Uterus (tissue), 4 donors: ENCODE measurements at places on chromosomes 2 and 18. TPM values are rescaled to one million over a fixed set of nuclear protein-coding genes. Genes with fewer than 3 reads are reported as not detected.

The GPR75 gene
- total RNA-seq, result 6.3 TPM

The TEKT4 gene
- 0.55 TPM for total RNA-seq

The IL1RL2 gene
- not detected for total RNA-seq

The DLX1 gene
- total RNA-seq, result not detected

The HRH4 gene
- total RNA-seq, result not detected

The GPAT2 gene
- total RNA-seq, result 4.8 TPM

The PIEZO2 gene
- total RNA-seq, result 7.2 TPM

The OTOS gene
- total RNA-seq, result not detected

DNA sequence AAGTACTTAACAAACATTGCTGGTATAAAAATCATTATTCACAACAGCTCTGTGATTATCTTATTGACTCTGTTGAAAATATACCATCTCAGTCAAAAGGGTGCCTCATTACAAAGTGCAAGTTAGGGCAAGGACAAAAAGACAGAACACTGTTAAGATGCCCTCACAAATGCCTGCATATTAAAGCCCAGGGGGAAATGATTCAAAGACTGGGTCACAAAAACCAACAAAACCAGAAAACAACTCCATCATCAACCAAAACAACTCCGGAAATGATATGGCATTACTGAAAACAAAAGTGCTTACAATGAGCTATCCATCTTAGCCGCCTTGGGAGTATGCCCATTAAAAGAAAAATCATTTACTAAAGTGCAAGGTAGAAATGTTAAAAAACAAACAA, 9.9 kb downstream of the PLA2R1 start:
- DNase-seq, result no peak

DNA sequence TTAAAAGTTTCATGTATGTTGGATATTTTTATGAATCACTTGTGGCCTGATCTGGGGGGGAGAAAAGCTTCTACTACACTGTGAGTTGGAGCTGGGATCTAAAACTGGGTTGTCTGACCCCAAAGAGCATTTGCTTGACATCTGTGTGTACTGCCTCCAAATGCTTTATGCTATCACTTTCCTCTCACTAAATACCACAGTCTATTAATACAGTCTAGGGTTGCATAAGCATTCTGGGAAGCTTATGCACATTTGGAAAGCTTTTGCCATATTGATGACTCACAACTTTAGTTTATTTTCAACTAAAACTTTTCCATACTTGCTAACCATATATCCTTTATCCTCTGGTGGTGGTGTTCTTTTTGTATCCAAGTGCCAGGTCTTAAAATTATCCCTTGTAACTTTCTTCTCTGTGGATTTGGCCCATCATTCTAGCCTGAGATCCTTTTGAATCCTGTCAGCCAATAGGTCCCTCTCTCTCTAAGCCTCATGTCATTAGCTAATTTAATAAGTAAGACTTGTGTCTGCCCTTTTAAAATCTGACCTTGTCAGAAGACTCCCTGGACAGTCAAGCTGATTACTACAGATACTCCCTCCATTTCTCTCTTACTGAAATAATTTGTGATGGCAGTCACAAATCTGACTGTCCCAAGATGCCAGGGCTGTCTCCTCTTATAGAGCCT, 72.7 kb downstream of the NXPH2 start:
- no peak for DNase-seq

- no peak for DNase-seq
Observed at GRCh38 chr2:65456064-65456463, 23.7 kb upstream of the SPRED2 start.

DNA sequence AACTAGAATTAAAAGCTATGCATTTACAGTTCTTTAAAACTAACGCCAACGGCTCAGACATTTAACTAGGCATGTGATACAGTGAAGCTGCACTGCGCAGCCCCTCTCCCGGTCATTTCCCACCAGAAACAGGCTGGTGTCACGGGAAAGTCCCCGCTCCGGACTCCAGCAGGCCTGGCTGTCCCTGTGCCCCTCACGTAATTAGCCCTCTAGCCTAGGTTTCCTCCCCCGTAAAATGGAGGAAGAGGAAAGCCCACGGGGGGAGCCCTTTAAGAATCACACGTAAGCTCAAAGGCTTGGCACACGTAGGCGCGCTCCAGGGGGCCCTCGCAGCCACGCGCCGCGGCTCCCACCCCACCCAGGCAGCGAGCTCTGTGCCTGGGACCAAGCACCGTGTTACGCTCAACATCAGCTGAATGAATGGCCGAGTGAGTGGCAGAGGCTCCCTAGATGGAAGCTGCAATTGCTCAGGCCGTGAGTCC, 48.0 kb downstream of the KCNIP3 start:
- DNase-seq, result no peak

DNA sequence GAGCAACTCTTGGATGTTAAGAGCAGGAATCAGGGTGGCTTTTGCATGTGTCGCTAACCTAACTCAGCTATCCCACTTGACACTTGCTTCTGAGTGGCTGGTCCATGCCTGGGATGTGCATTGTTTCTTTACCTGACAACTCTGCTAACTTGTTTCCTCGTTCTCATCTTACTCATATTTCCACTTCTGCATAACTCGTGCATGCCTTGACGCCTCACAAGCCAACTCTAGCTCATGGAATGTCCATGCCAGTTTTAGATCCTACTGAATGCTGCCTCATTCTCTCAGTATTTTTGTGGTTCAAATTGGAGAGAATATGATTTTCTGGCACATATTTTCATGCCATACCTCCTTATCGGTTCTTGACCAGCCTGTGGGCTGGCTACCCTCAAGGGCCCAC, 52.5 kb downstream of the CDCA7 start:
- DNase-seq, result no peak

DNA sequence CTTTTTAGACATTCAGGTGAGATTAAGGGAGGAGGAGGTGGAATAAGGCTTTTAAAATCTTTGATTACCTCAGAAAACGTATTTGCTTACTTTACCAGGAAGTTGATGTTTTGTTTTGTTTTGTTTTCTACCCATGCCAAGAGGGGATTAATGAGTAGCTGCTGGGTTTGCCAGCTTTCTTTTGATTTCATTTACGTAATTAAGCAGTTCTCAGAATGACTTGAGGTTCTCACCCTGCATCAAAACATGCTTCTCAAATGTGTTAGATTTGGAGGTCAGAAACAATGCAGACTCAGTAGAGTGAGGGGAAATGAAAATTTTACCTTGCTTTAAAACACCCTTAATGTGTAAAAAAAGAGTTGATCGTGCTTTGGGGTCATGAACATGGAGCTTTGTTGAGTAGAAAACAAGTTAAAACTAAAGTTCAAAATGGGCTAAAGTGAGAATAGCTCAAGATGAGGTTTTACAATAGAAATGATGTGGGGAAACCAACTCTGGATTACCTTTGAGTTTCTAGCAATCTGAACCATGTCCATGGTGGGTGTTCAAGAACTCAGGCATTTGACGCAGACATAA, 217.1 kb upstream of the EPAS1 start:
- DNase-seq, result no peak

DNA sequence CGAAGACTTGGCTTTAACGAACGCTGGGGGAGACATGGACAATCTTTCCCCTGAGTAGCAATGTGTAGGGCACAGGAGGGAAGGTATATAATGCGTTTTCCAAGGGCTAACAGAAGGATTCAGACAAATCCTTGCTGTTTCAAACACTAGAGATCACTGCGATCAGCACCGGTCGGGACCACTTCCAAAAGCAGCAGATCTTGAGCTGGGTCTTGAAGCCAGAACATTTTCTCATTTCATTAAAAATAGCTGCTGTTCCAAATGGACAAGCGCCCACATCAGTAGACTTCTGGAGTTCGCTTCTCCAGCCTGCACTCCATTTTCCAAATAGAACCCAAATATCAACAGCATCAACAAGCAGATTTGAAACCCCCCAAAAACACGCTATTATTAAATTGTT, 65.1 kb upstream of the MAPRE2 start:
- no peak for DNase-seq

- no peak for DNase-seq
Observed at GRCh38 chr18:30852980-30853379, 189.6 kb downstream of the DSC3 start.

GRCh38 chr2:152089238-152089637, 9.6 kb downstream of the CACNB4 start:
- DNase-seq, result no peak

DNA sequence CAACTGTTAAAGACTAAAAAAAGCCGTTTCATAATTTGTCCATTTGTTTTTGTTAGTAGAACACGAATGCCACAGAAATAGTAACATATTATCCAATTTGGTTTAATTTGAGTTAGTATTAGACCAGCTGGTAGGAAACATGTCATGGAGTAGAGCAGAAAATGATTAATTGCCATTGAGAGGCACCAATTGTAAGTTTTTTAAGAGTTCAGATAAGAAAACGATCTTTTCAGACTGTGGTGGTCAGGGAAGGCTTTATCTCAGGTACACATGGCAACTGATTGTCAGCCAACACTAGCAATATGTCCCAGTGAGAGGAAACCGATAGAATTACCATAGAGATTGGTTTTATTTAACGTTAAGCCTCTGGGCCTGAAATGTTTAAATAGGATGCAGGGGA, 438.2 kb upstream of the MAP2 start:
- no peak for DNase-seq

DNA sequence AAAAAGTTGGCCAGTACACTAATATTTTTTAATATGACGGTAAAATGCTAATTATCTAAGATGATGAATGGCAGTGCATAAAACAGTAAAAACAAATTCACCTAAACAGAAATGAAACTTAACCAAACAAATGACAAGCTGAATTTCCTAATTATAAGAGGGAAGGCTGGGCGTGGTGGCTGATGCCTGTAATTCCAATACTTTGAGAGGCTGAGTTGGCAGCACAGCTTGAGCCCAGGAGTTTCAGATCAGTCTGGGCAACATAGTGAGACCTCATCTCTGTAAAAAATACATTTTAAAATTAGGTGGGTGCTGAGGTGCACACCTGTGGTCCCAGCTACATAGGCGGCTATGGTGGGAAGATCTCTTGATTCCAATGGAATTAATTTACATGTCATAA, 120.1 kb downstream of the USP34 start:
- no peak for DNase-seq

DNA sequence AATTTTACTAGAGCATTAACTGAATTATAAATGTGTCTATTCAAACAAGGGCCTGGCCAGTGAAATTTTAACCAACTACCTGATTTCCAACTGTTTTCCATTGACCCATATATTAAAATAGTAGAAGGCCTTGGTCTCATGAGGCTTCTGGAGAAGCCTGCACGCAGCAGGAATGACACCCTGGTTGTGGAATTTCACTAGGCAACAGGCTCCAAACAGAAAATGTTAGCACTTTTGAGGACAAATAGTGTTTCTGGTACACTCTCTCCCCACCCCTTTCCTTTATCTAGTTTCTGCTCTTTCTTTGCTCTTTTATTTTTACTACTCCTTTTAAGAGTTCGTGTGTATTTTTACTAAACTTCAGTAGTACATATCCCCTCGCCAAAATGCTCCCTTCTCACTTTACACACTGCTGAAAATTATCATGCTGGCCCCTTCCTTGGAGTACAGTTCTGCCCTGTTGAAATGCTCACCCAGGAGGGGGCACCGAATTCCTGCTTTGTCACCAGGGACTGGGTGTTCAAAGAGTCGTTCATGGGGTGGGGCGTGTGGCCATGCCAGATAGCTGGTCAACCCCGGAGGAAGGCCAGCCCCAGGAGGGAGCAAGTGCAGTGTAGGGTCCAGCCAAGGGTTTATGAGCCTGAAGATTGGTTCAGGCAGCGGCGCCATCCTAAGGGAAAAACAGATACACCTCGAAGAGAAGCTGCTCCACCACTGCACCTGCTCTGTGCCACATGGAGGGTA, 22.1 kb upstream of the COL6A3 start:
- peak; percentile 72 for DNase-seq

GRCh38 chr2:71559080-71559827, 105.9 kb downstream of the DYSF start:
- no peak for DNase-seq

GRCh38 chr2:73235315-73236028, 1.4 kb downstream of the CCT7 start:
- DNase-seq, result no peak

DNA sequence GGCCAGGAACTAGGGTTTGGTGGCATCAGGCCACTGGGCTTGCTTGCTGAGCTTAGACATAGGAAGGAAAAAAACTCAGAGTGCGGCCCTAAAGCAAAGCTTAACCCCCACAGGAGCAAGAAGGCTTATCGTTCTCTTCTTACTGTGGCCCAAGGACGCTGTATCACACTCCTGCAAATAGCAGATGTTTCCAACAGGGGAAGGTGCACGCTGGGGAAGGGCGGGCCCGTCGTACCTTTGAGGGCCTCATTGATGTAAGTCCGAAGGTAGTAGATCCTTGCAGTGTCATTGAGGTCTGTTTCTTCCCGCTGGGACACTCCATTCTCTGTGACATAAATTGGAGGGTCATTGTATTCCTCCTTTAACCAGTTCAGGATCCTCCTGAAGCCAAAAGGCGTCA, 46.6 kb downstream of the LCT start:
- DNase-seq, result no peak

GRCh38 chr2:8481463-8482009, 200.3 kb upstream of the ID2 start:
- no peak for DNase-seq

GRCh38 chr2:43298500-43298899, 72.1 kb upstream of the ZFP36L2 start:
- no peak for DNase-seq

- no peak for DNase-seq
Observed at GRCh38 chr2:133972786-133973185, 281.1 kb upstream of the MGAT5 start.

DNA sequence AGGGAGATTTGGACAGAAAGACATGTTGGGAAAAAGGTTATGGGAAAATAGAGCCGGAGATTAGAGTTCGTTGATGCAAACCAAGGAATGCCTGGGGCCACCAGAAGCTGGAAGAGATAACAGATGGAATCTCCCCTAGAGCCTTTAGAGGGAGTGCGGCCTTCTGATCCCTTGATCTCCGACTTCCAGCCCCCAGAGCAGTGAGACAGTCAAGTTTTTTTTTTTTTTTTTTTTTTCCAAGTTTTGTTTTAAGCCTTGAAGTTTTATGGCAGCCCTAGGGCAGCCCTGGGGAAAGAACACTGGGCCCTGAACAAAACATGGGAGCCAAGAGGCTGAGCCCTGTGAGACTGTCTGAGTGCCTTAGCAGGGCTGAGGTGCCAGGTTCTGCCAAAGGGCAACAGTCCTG, 6.5 kb downstream of the DGKD start:
- DNase-seq, result no peak

DNA sequence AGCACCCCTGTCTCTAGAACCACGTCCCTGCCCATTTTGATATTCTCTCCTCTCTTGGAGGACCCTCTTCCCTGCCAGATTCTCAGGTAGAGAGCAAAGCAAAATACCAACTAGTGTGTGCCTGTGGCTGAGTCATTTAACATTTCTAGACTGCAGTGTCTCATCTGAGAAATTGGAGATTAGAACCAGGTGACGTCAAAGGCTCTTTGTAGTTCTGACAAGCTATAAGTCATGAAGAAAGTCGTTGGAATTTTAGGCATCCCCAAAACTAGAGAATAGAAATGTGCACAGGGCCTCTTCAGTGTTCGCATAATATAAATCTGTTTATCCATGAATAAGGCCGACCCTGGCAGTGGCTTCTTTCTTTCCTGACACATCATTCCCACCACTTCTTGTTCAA, 74.4 kb upstream of the TANC1 start:
- no peak for DNase-seq
